ENCODE measurements at places on chromosomes 13 and 19.
A peak's percentile ranks its signal among the peaks of the same experiment; 100 is the strongest.

DNA sequence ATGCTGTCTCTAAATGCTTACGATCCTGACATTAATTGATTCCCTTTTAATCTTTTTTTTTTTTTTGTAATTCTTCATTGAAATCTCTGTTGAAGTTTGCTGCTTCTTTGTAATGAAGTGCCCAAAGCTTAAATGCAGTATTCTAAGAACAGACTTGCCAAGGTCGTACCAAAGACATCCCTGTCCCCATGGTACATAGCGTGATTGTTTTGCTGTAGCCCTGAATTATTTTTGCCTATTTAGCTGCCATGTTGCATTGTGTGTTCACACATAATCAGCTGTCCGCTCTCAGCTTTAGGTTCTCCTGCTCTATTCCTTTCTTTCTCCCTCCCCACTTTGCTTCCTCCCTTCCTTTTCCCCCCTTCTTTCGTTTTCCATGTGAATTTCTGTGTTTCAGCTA is 21.1 kb downstream of the FGF9 start:
- no peak for DNase-seq

DNA sequence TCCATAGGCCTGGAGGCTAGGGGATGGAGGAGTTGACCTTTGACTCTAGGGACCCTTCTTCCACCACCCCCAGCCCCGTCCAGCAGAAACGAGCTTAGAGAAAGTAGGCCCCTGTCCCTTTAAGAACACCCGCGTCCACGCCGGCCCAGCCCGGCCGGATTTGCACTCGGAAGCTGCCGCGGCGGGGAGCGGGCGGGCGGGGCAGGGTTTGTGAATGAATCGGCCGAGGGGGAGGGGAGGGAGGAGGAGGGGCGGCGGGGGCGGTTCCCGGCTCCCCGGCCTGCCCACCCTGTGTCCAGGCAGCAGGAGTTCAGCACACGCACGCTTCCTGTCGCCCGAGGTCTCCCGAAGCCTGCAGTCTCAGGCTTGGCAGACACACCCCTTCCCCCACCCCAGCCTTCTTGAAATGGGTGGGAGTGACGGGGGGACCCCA is 1.5 kb downstream of the UNC13A start:
- no peak for DNase-seq

GRCh38 chr19:13260883-13261653 is 110.9 kb downstream of the IER2 start:
- no peak for DNase-seq

DNA sequence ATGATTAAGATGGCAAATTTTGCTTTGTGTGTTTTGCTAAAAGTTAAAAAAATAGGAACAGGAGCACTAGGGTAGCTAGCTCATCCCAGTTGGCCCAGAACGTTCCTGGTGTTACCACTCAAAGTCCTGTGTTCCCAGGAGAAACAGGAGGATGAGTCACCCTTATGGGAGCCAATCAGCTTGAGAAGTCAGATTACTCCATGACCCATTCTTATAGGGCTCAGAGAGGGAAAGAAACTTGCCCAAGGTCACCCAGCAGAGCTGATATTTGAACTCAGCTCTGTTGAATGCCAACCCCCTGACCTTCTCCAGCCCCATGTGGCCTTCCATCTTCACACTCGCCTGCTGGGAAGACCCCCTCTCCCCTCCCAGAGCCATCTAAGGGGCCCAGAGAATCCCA is 13.0 kb downstream of the NMRK2 start:
- DNase-seq: no peak

GRCh38 chr13:40665126-40666044 is 1.1 kb downstream of the FOXO1 start:
- DNase-seq: no peak

GRCh38 chr19:57171551-57172081 is 4.3 kb upstream of the DUXA start:
- peak; percentile 4 for DNase-seq

DNA sequence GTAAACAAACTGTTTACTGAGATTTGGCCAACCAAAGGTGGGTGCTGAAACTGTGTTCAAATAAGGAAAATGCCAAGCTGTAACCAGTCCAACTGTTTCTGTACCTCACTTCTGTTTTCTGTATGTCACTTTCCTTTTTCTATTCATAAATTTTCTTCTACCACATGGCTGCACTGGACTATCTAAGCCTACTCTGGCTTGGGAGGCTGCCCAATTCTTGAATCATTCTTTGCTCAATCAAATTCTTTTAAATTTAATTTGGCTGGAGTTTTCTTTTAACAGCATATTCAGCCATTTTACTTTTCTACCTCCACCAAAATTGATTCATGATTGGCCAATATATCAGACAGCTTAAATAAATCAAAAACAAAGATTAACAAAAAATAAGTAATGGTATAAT is 1575.5 kb upstream of the SPRY2 start:
- no peak for DNase-seq

GRCh38 chr13:46893221-46893740 is 3.6 kb downstream of the HTR2A start:
- DNase-seq: no peak

- DNase-seq: no peak
These were observed 12.6 kb downstream of the ABCA7 start for GRCh38 chr19:1052349-1052975.

DNA sequence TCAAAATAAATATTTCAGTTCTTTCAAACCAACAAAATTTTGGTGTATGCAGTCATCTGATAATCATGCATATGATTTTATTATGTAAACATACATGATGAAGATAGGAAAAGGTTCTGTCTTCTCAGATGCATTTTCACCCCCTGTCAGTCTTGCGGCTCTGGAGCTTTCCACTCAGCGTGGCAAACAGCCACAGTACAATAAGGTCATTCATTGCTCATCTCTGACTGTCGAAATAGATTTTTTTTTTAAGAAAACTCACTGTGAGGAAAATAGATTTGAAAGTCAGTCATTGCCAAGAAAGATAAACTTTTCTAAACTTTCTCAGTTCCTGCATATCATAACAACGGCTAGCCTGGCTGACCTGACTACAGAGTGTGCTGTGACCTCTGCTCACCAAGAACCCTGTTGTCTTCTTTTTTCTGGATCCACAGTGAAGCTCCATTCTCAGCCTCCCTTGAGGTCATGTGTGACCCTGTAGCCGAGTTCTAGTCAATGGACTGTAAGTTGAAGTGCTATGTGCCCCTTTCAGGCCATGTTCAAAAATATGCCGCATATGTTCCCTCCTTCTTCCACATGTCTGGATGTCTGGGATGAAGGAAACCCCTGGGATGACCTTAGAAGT is 519.6 kb downstream of the KLF5 start:
- DNase-seq: no peak

DNA sequence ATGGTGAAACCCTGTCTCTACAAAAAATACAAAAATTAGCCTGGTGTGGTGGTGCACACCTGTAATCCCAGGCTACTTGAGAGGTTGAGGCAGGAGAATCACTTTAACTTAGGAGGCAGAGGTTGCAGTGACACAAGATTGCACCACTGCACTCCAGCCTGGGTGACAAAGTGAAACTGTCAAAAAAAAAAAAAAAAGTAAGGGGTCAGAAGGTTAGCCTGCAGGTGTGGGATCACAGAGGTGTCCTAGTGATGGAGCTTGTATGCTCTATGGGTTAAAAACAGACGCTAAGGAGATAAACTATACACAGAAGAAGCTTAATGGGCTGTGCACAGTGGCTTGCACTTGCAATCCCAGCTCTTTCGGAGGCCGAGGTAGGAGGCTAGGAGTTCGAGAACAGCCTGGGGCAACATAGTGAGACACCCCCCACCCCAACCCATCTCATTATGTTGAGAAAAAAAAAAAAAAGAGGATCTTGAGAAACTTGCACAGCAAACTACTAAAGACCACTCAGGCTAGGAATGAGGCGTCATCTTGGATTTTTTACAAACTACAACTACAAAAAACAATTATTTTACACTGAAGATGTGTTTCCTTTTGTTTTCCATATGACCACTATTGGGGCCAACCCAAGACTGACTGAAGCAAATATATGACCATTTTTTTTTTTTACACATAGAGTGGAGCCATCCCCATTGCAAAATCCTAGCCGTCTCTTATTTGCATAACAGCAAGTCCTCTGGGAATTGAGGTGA is 7.9 kb downstream of the FOSB start:
- no peak for DNase-seq

- no peak for DNase-seq
These were observed 336.1 kb downstream of the GPC6 start for GRCh38 chr13:93562676-93563075.

- no peak for DNase-seq
These were observed 2.5 kb downstream of the MIER2 start for GRCh38 chr19:342128-342455.

GRCh38 chr13:43303033-43303729 is 279.8 kb downstream of the DNAJC15 start:
- DNase-seq: no peak

DNA sequence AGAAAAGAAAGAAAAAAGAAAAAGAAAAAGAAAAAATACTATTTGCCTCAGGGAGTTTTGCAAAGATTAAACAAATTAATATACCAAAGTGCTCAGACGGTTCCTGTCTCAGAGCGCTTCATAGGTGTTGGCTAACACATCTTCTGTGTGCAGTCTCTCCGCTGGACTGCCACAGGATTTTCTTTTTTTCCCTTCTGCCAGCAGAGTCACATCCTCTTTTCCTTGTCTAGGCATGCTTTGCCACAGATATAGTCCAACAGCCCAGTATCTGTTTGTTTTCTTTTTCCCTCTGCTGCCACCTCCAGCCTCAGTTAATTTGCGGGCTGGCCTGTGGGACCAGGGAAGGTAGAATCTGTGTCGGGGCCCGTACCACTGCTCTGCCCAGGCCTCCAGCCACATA is 3.4 kb upstream of the URAD start:
- DNase-seq: no peak

DNA sequence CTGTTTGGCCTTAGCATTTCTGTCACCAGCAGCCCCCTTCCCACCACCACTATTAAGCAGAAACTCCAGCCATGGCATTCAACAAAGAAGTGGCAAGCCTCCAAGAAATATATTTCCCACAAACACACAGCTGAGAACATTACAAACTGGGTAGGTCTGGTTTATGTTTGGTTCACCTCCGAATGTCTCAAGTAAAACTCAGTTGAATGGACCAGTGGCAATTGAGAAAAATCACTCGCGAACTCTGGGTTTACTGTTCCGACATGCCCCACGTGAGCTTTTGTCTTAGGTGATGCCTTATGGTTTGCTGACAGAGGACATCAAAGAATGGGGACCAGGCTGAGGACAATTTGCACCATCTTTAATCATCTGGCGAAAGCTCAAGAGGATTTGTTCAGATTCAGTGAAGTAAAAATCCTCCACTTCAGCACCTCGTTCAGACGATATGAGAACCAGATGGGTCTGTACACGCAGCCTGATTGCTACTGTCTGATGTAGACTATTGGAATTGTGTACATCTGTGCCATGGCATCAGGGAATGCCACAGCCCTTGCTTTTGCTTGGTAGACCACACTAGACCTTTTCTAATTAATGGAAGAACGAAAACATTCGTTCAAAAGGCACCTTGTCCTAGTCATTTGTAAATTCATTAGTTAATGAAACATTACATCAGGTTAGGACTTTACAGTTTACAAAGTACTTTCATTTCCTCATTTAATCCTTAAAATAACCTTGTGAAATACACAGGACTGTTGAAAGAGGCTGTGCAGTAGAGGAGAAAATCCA is 59.4 kb downstream of the SLC10A2 start:
- no peak for DNase-seq

DNA sequence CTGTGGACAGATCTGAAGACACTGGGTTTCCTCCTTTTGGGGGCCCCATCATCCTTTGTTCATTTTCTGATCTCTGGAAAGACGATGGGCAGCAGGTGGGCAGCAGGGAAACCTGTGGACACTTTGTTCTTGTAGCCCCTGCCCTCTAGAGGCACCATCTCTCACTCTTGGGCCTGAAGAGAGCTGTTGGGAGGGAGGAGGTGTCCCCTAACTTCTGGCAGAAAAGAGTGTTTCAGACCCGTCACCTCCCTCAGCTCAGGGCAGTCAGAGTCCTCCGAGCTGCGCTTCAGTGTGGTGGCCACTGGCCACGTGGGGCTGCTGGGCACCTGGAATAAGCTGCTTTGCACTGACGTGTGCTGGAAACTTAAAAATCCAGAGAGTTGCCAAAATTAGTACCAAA is 26.9 kb upstream of the RNF17 start:
- DNase-seq: no peak

- DNase-seq: no peak
These were observed 860.8 kb upstream of the SLITRK5 start for GRCh38 chr13:86810361-86810760.

DNA sequence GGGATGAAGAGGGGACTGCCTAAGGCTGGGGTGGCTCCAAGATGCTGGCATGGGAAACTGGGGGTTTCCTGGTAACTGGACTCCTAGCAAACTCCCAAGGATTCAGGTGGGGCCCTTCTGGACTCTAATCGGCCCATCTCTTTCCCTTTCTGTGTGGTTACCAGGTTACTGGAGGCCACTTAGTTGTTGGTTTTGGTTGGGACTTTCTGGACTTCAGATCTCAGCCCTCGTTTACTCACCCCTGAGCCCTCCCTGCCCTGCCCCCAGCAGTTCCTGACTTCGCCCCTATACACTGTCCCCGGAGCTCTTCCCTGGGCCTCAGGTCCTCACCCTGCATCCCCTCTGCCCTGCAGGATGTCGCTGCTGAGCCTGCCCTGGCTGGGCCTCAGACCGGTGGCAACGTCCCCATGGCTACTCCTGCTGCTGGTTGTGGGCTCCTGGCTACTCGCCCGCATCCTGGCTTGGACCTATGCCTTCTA is 328 bp downstream of the CYP4F12 start:
- no peak for DNase-seq

- no peak for DNase-seq
These were observed 9.5 kb upstream of the TMEM86B start for GRCh38 chr19:55238030-55238429.

DNA sequence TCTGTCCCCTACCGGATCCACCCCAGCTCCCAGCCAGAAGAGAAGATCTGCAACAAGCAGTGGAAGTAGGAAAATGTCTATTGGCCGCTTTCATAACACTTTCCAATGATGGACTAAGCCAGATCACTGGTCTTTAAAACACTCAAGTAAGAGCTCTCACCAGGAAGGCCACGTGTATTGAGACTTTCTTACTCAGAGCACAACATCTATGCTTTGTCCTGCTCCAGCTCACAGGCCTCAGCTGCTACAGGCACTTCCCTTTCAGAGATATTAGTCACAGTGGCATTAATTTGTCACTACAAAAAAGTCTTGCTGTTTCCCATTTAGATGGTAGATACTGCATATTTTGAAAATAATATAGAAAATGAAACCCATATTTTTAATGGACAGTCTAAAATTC is 164.2 kb downstream of the ABCC4 start:
- no peak for DNase-seq

DNA sequence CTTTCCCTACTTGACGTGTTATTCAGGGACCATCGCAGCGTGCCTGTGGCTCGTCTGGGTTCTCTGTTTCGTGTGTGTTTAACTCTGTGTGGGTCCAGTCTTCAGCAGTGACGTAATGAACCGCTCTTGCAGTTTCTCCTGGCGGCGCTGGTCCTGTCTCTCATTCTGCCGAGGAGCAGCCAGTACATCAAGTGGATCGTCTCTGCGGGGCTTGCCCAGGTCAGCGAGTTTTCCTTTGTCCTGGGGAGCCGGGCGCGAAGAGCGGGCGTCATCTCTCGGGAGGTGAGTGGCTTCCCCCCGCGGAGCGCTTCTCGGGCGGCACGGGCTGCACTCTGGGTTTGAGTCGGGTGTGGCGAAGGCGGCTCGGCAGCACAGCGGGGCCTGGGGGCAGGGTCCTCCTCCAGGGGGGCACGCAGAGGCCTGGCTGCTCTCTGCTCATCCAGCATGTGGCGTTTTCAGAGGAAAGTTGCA is 36.3 kb upstream of the TFDP1 start:
- no peak for DNase-seq
